Ecto neural progenitor cell (in vitro differentiated cells): ENCODE measurements at places on chromosomes 6 and 20.

DNA sequence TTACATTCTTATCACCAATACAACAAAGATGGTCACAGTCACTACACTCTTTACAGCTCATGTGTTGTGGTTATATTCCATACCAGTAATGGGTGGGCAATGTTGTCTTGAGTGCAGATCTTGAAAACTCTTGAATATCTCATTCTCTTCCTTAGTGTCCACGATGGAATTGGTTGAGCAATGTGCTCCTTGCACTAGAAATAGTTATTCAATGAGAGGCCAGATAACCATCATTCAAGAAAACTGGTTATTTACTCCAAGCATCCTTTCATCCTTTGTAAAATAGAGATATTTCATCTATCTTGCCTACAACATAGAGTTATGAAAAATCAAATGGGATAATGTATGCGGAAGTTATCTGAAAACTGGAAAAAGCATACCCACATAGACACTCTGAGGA is 215.9 kb downstream of the ARHGAP18 start:
- no peak for DNase-seq

GRCh38 chr6:35041086-35041861 is 99.9 kb downstream of the TCP11 start:
- no peak for DNase-seq

GRCh38 chr20:62286493-62287064 is 16.2 kb upstream of the ADRM1 start:
- DNase-seq, result no peak

GRCh38 chr6:42025845-42026243 is 24.5 kb upstream of the TAF8 start:
- no peak for DNase-seq

DNA sequence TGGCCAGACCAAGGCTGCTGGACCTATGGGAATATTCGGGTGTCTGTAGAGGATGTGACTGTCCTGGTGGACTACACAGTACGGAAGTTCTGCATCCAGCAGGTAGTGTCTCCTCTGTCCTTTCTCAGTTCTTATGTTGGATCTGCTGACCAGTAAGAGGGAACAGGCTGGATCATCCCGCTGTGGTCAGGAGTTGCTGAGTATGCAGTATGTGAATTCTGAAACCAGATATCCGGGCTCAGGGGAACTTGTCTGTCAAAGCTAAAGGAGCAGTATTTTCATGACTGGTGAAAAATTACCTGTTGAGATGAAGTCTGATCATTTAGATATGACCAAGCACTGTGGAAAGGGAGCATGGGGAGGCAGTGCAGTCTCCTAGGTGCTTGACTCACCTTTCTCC is 22.1 kb upstream of the GNRH2 start:
- DNase-seq, result no peak

DNA sequence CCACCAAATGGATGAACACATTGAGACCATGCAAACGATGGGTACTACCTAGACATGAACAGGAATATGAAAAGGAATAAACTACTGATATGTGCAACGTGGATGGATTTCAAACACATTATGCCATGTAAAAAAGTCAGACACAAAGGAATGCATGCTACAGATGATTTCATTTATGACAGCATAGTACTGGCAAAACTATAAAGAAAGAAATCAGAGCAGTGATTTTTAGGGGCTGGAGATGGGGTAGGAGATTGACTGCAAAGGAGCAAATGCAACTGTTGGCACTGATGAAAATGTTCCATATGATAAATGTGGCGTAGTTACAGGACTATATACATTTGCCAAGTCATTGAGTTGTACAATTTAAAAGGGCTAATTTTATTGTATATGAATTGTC is 13.4 kb upstream of the COL12A1 start:
- DNase-seq, result no peak

DNA sequence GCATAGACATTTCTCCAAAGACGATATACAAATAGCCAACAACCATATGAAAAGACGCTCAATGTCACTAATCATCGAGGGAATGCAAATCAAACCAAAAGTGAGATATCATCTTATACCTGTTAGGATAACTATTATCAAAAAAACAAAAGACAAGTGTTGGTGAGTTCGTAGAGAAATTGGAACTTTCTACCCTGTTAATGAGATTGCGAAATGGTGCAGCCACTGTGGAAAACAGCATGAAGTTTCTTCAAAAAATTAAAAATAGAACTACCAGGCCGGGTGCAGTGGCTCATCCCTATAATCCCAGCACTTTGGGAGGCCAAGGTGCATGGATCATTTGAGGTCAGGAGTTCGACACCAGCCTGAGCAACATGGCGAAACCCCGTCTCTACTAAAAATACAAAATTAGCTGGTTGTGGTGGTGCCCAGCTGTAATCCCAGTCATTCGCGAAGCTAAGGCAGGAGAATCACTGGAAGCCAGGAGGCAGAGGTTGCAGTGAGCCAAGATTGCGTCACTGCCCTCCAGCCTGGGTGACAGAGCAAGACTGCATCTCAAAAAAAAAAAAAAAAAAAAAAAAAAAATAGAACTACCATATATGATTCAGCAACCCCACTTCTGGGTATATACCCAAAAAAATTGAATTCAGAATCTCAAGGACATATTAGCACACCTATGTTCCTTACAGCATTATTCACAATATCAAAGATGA is 170.0 kb upstream of the ZNF184 start:
- DNase-seq, result no peak

GRCh38 chr20:61185841-61186601 is 66.0 kb upstream of the CDH4 start:
- no peak for DNase-seq

DNA sequence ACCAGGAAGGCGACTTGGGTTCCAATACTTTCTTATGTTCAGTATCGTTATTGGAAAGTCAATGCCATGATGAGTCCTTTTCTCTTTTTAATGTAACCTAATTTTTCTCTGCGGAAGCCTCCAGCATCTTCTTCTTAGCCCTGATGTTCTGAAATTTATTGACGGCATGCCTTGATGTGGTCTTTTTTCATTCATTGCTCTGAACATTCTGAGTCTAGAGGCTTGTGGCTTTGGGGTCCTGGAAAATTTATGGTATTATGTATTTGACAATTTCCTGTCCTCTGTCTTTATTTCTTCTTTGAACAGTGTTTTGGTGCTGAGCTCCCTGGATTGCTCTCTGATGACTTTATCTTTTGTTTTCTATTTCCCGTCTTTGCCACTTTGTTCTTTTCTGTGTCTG is 28.7 kb upstream of the MAS1 start:
- DNase-seq, result no peak

DNA sequence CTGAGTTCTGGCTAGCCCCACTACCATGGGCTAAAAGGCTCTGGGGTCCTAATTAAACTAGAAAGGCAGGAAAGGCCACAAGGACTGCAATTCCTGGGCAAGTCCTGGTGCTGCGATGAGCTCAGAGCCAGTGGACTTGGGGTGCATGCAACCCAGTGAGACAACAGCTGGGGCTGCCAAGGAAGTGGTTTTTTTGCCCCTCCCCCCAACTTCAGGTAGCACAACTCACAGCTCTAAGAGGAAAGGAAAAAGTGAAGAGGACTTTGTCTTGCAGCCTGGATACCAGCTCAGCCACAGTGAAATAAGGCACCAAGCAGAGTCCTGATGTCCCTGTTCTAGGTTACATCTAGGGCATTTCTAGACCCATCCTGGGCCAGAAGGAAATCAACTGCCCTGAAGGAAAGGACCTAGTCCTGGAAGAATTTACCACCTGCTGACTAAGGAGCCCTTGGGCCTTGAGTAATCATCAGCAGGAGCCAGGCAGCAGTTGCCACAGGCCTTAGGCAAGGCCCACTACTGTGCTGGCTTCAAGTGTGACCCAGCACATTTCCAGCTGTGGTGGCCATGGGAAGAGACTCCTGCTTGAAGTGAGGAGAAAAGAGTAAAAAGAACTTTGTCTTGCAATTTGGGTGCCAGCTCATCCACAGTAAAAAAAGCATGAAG is 358.4 kb downstream of the BTBD3 start:
- DNase-seq, result no peak

DNA sequence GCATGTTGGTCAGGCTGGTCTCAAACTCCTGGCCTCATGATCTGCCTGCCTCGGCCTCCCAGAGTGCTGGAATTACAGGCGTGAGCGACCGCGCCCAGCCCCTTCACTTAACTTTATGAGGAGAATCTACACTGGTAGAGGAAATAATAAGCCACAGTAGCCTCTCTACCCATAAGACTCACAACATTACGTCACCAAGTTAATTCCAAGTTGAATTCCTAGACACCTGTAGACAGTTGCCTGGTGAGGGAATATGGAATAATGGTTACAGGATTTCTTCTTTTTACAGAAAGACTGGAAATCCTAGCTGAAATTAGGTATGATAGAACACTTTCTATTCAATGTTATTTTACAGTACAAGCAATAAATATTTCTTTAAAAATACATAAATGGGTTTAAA is 854.5 kb upstream of the EYS start:
- no peak for DNase-seq

- DNase-seq, result peak; percentile 56
These were observed 30.8 kb downstream of the AGPAT4 start for GRCh38 chr6:161242779-161243693.

GRCh38 chr6:2476376-2476775 is 231.0 kb upstream of the GMDS start:
- DNase-seq, result no peak

- DNase-seq, result no peak
These were observed 19.7 kb upstream of the UTRN start for GRCh38 chr6:144265390-144265789.

GRCh38 chr6:10882657-10883171 is 873 bp upstream of the GCM2 start:
- DNase-seq, result peak; percentile 56

- no peak for DNase-seq
These were observed 30.4 kb downstream of the GPLD1 start for GRCh38 chr6:24458941-24459340.

- no peak for DNase-seq
These were observed 153.6 kb upstream of the SHLD1 start for GRCh38 chr20:5596401-5597193.

- DNase-seq, result no peak
These were observed 42.3 kb downstream of the CTNNBL1 start for GRCh38 chr20:37736132-37736531.

DNA sequence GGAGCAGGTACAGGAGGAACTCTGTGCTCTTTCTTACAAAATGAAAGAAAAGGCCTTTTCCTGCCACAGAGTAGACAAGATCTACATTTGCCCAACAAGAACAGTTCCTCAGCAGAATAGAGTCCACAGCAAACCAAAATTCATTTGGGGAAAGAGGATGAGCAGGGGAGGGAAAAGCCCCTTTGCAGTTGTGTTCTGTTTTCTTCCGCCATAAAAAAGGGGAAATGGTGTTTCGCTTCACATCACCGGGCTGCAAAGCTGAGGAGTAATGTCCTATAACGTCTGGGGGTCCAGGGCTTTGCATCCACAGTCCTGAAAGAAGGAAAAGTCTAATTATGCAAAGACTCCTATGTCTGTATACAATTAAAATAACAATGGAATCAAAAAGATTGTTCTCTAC is at the start of gene GPR31:
TSS of gene GPR31 (minus strand) at position 118 of the 400 bp plus-strand sequence. CDS start 149 bp downstream, outside the sequence.
- DNase-seq, result no peak

DNA sequence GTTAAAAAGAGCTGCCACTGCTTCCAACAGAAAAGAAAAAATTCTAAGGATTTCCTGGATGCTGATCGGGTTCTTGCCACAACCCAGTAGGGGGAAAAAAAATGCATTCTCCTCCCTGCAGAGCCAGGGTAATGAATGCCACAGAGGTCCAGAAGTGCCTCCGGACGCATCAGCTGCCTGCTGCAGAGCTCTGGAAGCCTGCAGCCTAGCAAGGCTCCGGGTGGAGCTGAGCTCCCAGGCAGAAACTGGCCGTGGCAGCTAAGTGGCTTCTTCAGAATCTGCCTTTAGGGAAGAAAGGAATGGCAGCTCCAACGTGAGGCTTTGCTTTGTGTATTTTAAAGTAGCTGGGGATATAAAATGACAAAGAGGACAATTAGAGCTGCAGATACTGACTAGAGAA is 155.0 kb downstream of the CFAP61 start:
- no peak for DNase-seq

GRCh38 chr6:119285908-119286625 is 63.5 kb downstream of the MAN1A1 start:
- DNase-seq, result no peak

DNA sequence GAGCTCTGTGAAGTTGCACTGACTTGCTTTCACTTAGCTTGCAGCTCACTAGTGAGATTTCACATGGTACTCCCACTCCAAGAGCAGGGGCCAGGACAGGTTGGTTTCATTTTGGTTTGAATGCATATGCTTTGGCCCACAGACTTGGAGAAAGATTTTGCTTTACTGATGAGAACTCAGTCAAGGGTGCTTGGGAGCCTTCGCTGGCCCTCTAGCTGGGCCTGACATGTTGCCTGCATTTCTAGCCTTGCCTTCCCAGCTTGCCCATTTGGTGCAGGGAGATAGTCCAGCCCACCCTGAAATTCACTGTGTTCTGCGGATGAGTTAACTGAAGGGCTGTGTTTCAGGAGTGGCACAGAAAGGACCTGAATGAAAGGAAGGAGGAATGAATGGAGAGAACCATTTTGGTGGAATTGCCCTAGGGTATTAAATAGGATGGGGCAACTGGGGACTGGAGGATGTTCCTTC is 1.9 kb downstream of the SGK1 start:
- DNase-seq, result no peak

GRCh38 chr6:125310994-125311649 is 9.4 kb upstream of the HDDC2 start:
- DNase-seq, result no peak

- DNase-seq, result no peak
These were observed 13.5 kb upstream of the SNAI1 start for GRCh38 chr20:49969234-49969633.

- DNase-seq, result no peak
These were observed 48.9 kb downstream of the SYCP2 start for GRCh38 chr20:59884494-59884893.

GRCh38 chr20:40046703-40047102 is 642.3 kb downstream of the MAFB start:
- no peak for DNase-seq

DNA sequence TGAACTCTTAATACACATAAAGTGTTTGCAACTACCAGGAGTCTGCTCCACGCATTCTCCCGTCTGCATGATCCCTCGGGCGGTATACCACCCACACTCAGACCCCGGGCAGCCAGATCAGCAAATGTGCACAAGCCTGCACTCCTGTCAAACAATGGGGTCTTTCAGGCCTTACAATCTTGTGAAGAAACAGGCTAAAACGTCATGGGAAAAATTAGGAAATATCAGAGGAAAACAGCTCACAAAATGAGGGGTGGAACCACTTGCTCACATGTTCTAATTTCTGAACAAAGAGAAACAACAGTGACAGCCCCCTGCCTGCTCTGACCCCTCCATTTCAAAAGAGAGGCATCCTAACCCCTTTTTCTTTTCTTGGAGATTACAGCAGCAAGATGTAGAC is 69.4 kb downstream of the BACH2 start:
- peak; percentile 66 for DNase-seq

- DNase-seq, result no peak
These were observed 114.7 kb downstream of the GJA10 start for GRCh38 chr6:90008908-90009501.
